ENCODE measurements at places on chromosomes 6 and 20.

- DNase-seq, result no peak
These were observed 25.0 kb downstream of the TAB2 start for GRCh38 chr6:149342525-149342924.

DNA sequence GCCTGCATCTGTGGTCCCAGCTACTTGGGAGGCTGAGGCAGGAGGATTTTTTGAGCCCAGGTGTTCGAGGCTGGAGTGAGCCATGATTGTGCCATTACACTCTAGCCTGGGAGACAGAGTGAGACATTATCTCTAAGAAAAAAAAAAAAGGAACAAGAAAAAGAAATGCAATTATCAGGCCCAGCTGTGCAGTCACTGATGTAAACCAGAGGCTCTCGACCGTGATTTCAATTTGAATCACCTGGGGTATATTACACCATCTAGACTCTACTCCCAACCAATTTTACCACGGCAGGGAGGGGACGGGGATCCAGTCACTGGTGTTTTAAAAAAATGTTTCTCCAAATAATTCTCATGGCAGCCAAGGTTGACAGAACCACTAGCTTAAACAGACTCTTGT is 48.8 kb upstream of the NKX2-2 start:
- no peak for DNase-seq

DNA sequence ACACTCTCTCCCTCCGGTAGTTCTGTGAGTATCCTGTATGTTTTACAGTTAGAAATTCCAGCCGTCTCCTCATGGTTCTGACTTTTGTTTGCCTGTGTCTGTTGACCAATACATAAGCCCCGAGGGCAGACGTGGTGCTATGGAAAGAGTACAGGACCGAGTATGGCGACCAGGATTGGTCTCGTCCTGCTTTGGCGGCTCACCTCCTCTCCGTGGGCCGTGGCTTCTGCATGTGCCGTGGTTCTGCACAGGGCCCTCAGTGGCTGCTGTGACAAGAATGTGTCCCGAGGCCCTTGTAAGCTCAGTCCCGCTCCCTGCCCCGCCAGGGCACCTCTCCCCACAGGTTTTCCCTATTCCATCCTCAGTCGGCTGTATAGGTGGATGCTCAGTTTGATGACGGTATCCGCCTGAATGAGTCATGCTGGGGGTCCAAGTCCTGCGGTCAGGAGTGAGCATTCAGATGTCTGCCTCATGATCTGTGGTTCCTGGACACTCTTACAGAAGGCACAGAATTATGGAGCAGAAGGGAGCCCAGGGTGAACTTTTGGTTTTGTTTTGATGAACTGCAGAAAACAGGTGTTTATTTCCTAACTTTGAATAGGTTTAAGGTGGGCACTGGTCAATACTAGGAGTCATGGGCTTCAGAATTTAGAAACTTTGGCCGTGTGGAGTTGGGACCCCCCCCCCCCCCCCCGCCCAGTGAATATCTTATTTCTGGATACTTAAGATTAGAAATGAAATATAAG is 1.2 kb downstream of the ARFGAP1 start:
- DNase-seq, result no peak

DNA sequence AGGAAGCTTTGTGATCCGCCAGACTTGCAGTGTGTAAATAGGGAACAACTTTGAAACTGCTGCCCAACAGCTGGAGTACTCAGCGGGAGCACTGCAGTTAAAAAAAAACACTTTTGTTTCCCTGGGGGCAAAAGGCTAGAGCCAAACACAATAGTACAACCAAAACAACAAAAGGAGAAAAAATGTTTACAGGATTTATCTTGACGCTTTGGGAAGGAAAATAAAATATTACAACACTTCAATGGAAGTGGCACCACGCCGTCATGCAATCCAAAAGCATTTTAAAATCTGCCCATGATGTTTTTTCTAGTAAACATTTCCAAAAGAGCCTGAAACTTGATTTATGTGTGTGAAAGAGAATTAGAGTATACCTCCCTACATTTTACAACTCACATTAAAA is 26.0 kb downstream of the PTPRK start:
- no peak for DNase-seq

- DNase-seq, result no peak
These were observed 72.2 kb upstream of the GFRAL start for GRCh38 chr6:55255113-55255512.

GRCh38 chr6:128395596-128395995 is 124.8 kb downstream of the PTPRK start:
- no peak for DNase-seq

GRCh38 chr20:36271639-36272546 is 34.2 kb upstream of the DLGAP4 start:
- DNase-seq, result no peak

- DNase-seq, result no peak
These were observed 183.0 kb downstream of the TASP1 start for GRCh38 chr20:13455713-13456112.

DNA sequence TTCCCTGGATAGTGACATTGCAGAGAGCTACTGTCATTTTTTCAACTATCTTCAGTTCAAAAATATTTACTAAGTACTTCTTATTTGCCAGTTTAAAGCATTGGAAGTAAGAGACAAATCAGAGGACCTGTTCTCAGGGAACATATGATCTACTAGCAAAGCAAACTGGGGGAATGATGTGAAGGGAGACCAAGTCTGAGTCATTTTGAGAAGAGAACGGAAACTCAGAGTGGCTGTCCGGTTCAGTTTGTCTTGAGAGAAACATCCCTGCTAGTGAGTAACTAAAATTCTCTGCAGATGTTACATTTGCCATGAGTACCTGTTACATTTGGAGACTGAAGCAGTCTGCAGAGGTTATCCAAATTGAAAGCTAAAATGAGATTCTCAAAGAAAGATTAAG is 118.3 kb downstream of the KCNQ5 start:
- no peak for DNase-seq

DNA sequence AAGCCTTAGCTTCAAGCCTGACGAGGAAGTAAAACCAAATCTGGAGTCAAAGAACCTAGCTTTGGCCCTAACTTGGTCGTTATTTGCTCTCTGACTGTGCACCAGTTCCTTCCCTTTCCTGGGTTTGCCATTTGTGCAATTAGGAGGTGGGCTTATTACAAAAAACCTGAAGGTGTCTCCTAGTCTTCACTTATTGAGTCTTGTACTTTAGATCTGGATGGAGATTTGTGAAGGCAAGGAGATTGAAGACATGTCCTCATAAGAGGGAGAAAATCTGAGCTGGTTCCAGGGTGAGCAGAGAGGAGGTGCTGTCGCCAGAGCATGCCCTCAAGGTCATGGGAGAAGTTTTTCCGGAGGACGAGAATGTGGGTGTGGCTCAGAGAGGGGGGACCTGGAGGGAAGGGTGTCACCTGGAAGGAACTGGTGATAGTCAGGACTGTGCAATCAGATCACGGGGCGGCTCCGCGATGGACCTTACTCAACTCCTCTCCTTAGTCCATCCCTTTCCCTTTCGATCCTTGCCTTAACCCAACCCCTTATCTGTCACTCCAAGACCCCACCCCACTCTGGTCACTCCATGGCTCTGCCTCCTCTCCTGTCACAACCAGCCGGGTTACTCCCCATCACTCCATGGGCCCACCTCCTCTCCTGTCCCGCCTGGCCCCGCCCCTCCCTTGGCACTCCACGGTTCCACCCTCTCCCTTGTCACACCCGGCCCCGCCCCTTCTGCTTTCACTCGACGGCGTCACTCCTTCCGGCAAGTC is 588 bp upstream of the ACSS2 start:
- peak; percentile 83 for DNase-seq

DNA sequence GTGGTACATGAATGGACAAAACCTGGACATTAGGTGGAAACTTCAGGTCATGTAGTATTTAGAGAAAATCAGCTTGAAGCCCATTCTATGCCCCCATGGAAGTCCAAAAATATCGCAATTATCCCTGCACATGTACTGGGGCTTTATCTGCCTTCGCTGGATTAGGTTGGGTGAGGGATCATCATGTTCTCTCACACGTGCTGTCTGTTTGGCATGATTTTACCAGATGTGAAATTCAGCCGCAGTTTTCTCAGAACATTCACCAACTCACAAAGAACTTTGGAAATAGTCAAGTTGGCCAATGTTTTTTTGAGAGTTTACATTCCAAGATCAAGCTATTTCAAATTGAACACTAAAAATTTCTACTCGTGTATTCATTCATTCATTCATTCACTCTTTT is 459.8 kb upstream of the CITED2 start:
- DNase-seq, result no peak

DNA sequence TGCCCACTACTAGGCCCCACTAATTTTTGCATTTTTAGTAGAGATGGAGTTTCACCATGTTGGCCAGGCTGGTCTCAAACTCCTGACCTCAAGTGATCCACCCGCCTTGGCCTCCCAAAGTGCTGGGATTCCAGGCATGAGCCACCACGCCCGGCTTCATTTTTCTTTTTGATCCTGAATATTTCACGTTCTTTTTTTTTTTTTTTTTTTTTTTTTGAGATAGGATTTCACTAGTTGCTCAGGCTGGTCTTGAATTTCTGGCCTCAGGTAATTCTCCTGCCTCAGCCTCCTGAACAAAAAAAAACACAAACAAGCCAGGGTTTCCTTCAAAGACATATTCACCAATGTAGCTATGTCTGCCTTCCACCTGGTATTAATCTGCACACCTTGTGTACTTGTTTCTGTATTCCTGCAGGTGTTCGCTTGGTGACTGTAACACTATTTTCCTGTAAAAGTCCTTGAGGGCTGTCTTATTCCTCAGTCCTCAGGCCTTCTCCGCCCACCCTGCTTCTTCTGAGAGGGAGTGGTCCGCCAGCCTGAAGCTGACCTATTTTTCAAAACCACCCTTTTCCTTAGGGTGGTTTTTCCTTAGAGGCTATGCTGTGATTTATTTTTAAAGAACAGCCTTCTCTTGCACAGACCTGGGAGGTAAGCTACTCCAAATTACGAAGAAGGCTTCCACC is 36.1 kb upstream of the PNRC1 start:
- no peak for DNase-seq

DNA sequence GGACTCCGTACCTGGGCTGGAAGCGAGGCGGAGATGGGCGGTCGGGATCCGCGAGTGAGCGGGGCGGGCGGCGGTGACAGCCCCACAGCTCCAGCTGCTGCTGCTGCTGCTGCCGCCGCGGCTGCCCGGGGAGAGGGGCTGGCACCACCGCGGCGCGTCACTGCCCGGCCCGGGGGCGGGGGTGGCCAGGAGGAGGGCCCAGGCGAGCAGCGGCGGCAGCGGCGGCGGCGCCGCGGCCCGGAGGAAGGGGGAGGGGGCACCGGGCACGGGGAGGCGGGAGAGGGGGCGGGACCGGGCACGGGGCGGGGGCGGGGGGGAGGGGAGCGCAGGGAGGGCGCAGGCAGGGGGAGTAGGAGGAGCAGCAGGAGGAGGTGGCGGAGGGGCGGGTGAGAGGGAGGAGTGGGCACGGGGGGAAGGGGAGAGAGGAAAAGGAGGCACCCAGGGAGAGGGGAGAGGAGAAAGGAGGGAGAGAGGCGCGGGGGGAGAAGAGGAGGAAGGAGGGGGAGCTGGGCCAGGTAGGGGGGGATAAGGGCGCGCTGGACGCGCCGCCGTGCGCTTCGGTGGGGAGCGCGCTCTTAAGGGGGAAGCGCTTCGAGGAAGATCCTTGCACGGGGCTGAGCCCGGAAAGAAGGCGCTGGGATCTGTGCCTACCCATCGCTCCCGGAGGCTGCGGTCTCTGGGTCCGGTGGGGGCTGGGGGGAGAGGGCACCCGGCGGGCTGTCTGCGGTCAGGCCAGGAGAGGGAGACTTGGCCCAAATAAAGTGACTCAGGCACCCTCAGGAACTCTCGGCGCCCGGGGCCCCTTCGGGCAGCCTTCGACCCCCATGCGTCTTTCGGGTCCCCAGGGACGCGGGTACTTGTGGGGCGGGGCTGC is 101.5 kb downstream of the NOL4L start:
- DNase-seq, result peak; percentile 76

- no peak for DNase-seq
These were observed 306.8 kb upstream of the CNR1 start for GRCh38 chr6:88472851-88473525.

DNA sequence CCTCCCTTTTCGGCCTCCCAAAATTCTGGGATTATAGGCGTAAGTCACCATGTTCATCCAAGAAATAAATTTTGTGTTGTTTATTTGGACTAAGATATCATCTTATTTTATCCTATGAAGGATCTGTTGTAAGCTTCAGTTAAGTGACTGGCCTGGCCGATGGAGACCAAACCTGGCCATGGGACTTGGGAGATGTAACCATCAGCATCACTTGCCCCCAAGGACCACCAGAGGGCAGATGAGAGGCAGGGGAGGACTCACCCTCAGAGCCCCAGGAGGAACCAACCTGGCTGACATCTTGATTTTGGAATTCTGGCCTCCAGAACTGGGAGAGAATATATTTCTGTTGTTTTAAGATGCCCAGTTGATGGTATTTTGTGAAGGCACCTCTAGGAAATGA is 266.7 kb downstream of the CDH26 start:
- DNase-seq, result no peak

DNA sequence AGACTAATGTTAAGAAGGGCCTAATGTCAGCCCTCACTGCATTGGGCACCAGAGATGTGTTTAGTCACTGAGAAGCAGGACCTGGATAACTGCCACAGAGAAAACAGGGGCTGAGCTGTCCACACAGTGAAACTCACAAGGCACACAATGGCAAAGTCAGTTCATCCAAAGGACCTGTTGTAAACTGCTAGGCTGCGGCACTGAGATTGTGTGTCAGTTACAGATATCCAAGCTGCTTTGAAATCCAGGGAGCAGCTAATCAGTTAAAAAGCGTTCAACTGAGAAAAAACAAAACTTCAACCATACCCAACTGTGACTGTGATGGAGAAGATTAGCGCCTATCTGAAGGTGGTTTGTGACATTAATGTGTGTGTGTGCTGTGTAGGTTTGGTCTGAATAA is 27.8 kb upstream of the TMEM14A start:
- DNase-seq, result peak; percentile 16

GRCh38 chr6:108260126-108260808 is 573 bp downstream of the SNX3 start:
- peak; percentile 26 for DNase-seq

DNA sequence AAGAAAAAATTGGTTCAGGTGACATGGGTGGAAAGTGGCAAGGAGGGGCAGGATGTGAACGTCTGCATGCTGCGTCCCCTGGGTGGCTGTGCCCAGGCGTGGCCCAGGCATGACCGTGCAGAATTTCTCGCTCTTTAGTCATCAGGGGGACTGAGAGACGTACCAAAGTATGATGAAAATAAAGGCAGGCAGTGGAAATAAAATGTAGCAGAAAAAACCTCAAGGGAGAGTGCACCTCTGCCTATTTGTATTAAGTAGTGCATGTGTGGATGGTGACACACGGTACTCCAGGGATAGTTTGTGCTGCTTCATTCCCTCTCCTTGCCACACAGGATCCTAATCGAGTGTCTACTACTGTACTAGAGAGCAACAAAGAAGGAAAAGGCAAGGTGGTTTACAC is 81.1 kb downstream of the ATP9A start:
- no peak for DNase-seq

DNA sequence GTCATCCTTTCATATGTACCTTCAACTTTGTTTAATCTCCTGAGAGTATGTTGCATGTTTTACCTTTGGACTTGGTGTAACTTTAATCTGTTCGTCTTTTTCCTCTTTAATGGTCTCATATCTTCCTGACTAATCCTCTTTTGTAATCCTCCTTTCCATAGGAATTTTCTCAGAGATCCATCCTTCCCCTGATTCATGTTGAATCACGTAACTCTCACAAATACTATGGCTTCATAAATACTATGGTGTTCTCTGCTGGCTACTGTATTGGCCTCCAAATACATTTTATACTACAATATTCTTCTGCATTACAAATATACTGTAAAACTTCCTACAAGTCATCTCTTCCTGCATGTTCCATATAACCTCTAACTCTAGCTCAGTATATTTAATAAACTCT is 317.7 kb upstream of the ADGRB3 start:
- DNase-seq, result no peak

Measured in DMS79 (cell line).